ENCODE measurements at places on chromosomes 2 and 18.

DNA sequence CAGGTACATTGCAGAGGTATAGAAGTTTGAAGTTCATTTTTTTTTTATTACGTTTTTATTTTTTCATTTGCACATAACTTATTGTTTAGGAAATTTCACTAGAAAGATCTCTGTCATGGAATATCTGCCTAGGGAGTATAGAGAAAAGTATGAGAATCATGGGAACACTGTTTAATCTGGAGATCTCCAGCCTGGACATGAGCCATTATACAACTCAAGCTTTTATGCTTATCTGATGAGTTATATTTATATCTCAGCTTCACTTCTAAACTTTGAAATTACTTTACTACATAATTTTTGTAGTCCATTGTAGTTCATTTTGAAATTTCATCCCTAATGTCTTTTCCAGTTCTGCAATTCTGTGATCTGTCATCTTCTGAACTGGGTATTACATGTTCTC is 515.6 kb downstream of the ERBB4 start:
- DNase-seq, result no peak

DNA sequence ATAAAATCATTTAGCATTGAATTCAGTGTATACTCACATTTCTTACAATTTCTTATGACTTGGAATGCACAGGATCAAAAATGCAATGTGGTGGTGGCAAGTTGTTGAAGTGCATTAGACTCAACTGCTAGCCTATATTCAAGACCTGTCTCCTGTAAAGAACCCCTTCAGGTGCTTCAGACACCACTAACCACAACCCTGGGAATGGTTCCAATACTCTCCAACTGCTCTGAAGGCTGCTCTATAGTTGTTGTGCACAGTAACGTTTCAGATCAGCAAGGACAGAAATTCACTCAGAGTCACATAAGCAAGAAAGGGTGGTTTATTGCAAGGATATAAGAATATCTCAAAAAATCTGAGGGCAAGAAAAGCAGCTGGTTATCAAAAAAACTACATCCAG is 6.5 kb downstream of the GKN1 start:
- DNase-seq, result no peak

DNA sequence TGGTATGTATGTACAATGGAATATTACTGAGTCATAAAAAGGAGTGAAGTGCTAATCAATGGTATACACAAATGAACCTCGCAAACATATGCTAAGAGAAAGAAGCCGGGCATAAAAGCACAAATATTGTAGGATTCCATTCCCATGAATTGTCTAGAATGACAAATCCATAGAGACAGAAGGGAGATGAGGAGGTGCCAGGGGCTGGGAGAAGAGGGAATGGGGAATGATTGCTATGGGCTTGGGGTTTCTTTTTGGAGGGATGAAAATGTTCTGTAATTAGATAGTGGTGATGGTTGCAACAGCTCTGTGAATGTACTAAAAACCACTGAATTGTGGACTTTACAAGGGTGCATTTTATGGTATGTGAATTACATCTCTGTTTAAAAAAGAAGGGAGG is 73.5 kb downstream of the GLI2 start:
- DNase-seq, result no peak

DNA sequence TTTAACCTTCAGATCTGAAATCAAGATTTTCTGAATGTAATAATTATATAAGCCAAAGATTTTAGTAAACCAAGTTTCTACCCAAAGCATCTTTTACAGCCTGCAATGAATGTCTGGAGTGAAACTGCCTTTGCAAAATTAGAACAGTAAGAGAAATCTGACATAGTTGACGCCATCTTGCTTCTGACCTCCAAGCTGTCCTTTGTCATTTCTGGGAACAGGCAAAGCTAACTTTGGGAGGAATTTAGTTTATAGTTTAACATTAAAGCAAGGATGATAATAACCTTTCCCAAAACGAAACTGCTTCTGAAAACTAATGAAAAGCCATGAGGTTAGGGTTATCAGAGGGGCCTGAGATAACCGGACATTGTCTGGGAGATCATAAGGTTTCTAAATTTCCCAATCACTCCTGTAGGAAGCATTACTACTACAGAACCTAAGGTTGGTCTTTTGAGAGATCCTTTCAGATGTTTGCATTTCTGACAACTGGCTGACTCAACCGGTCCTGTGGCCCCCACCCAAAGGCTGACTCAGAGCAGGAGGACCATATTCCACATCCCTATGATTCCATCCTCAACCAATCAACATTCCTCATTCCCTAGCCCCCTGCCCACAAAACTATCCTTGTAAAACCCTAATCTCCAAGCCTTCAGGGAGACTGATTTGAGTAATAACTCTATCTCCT is 124.5 kb downstream of the TMEM131 start:
- DNase-seq, result no peak

- no peak for DNase-seq
These were observed 16.4 kb downstream of the CEP76 start for GRCh38 chr18:12686100-12686499.

GRCh38 chr2:21748501-21748900 is 624.7 kb downstream of the TDRD15 start:
- no peak for DNase-seq

- DNase-seq, result no peak
These were observed 60.9 kb upstream of the OSR1 start for GRCh38 chr2:19419211-19419880.

DNA sequence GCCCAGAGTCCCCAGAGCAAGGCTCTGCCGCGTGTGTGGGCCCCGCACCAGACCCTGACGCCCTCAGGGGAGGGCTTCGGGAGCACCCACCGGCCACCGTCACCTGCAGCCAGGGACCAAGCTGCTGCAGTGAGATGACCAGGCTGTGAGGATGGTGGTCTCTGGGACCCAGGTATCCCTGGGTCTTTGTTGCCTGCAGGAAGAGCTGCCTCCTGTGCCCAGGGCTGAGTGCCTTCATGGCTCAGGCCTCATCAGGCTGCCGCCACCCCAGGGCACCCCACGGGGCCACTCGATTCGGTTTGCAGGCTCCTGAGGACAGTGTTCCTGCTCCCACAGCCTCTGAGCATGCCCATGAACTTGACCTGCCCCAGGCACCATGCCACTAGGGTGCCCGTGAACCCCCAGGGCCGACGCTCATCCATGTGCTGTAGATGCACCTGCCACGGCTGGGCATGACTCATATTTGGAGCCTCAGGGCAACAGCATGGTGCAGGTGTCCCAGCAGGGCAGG is 109.8 kb downstream of the FAM210A start:
- DNase-seq, result no peak

GRCh38 chr2:207762146-207762545 is 7.6 kb downstream of the FZD5 start:
- DNase-seq, result no peak

GRCh38 chr2:9206991-9207640 is 504 bp downstream of the ASAP2 start:
- no peak for DNase-seq

GRCh38 chr2:229520691-229521096 is 193.7 kb downstream of the DNER start:
- no peak for DNase-seq

GRCh38 chr2:101617188-101617587 is 80.3 kb upstream of the MAP4K4 start:
- peak; percentile 20 for DNase-seq
